ENCODE measurements at places on chromosomes 5 and 9.

GRCh38 chr9:114302727-114303126, 20.2 kb upstream of the ORM1 start:
- DNase-seq: no peak

- no peak for DNase-seq
Measured at GRCh38 chr5:40575411-40575810, 104.3 kb upstream of the PTGER4 start.

GRCh38 chr9:2086116-2086515, 71.0 kb downstream of the SMARCA2 start:
- no peak for DNase-seq

GRCh38 chr5:90529939-90530677, 724 bp upstream of the LYSMD3 start:
- DNase-seq: peak; percentile 39

DNA sequence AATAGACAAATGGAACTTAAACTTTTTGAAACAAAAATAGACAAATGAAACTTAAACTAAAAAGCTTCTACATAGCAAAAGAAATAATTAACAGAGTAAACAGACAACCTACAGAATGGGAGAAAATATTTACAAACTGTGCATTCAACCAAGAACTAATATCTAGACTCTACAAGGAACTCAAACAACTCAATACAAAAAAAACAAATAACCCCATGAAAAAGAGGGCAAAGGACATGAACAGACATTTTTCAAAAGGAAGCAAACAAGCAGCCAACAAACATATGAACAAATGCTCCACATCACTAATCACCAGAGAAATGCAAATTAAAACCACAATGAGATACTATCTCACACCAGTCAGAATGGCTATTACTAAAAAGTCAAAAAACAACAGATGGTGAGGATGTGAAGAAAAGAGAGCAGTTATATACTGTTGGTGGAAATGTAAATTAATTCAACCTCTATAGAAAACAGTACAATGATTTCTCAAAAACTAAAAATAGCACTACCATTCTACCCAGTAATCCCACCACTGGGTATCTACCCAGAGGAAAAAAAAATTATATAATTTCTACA, 170.8 kb upstream of the RGMB start:
- no peak for DNase-seq

DNA sequence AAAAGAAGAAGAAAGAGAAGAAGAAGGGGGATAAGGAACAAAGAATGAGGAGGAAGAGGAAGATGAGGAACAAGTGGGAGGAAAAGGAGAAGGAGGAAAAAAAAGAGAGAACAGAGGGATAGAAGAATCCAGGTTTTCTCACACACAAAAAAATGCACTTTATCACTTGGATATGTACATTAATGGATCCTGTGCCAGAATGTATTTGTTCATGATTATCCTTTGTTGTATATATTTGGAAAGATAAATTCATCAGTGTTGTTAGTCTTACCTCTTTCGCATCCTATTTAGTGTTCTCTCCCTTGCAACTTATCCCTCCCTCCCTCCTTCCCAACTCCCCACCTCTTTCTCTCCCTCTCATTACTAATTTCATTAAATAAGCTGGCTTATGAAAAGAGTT, 298.8 kb downstream of the SLCO4C1 start:
- DNase-seq: no peak

DNA sequence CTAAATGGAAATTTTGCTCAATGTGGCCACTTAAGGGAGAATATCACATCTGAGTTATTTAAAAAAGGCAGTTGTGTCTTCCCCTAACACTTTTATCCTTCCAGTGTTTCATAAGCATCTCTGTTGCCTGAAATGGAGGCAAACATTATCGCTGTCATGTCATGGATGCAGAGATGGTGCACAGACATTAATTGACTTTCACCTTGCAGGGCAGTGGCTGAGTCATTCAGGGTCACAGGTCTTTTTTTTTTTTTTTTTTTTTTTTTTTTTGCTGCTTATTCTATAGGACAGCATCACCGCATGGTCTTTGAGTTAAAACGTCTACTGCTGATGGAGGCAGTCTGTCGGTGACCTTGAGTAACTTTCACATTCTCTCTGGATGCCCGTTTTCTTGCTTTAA, 36.3 kb upstream of the KLF9 start:
- DNase-seq: no peak

DNA sequence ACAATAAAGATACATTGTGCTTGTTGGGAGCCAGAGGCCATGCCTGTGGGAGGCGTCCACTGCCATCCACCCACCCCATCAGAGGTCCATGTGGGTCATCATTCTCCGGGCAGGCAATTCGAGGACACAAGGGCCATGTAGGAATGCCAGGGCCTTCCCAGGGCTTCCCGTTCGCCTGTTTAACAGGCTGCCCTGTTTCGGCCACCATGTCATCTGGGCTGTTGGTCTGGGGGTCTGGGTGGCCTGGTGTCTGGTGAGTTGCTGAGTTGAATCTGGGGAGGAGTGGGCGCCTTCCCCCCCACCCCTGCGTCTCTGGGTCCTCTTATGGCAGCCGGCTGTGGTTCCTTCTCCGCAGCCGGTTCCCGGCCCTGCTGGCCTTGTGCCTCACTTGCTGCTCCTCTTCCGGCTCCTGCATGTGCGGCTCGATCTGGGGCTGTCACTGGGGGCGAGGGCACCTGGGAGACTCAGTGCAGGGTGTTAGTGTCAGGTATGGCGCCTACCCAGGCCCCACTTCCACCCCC, 117.4 kb downstream of the WNK2 start:
- no peak for DNase-seq

DNA sequence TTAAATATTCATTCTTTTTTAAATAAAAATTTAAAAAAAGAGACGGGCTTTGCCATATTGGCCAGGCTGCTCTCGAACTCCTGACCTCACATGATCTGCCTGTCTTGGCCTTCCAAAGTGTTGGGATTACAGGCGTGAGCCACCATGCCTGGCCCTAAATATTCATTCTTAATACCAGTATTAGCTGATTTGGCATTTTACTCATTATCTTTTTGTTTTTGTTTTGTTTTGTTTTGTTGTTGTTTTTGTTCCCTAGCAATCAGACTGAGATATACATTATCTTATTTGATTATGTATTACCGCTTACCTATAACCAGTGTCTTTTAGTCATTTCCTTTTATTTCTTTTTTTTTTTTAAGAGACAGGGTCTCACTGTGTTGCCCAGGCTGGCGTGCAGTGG, 37.9 kb downstream of the RNF44 start:
- no peak for DNase-seq

GRCh38 chr9:7901621-7902020, 102.0 kb upstream of the DMAC1 start:
- DNase-seq: no peak

GRCh38 chr9:133148199-133149129, 15.2 kb downstream of the GBGT1 start:
- no peak for DNase-seq

- peak; percentile 66 for DNase-seq
Measured at GRCh38 chr5:96256795-96257470, 176.1 kb downstream of the PCSK1 start.

DNA sequence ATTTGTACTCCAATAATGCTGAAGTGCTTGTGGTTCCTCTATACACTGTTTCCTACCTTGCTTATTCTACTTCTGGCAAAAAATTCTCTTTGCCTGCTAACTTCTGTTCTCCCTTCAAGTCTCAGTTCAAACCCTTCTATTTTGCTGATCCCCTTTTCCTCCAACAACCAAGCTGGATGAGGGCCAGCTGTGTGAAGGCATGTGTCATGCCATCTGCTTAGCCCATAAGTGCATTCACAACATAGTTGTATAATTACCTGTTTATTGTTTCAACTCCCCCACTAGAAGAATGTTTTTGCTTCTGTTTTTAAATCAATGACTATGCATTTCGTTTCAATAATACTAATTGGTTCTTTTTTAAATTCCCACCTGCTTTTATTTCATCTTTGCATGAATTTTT, 1951.4 kb upstream of the WWC1 start:
- DNase-seq: no peak

DNA sequence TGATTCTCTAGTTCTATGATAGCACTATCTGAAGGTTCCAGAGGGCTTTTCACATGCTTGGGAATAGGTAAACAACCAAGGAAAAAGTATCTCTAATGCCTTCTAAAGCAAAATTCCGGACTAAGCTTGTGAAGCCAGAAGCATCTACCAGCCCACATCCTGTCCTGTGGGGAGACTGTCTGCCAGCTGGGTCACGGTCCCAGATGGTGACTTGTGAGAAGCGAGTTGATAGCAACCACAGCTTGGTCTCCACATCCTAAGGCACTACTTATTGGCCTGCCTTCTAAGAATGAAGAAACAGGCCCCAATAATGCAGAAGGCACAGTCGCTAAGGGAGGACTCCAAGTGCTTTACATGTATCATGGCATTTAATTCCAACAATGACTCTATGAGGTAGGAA, 184.1 kb upstream of the ADRA1B start:
- no peak for DNase-seq

GRCh38 chr9:100063185-100063584, 35.6 kb downstream of the ERP44 start:
- DNase-seq: no peak

DNA sequence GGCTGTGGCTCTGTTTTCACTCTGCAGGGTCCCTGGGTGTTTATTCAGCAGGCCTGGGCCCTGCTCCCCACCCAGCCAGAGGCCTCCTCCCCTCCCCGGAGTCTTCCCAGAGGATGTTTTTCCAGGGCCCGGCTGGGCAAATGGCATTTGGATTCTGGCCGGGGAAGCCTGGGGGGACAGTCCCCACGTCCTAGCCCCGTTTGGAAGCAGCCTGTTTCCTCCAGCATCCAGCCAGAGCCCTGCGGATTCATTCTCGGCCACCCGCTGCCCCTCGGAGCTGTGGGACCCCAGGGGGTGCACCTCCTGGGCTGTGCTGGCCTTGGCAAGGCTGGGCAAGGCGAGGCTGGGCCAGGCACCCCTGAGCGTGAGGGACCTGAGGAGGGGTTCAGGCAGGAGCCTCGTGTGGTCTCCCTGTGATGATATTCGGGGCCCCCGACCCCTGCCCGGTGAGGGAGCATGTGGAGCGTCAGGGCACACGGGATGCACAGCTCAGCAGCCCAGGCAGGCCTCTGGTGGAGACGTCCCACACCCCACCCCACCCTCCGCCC, 48.8 kb upstream of the EGFL7 start:
- no peak for DNase-seq

DNA sequence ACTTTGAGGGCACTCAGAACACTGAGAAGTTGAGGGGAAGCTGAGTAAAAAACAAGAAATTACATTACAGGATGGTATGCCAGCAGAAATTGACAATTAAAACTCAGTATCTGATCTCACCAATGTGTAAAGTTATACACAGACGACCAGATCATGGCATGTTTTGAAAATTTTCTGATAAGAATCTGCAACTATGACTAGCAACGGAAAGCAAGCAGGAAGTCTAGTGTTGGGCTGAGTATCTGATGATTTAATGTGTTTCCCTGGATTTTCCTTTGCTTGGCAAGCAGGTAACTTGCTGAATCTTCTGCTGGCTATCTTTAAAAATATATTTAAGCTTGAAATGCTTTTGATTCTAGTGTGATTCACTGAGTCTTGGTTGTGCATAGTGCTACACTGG, 5.2 kb upstream of the GCNT4 start:
- DNase-seq: no peak

DNA sequence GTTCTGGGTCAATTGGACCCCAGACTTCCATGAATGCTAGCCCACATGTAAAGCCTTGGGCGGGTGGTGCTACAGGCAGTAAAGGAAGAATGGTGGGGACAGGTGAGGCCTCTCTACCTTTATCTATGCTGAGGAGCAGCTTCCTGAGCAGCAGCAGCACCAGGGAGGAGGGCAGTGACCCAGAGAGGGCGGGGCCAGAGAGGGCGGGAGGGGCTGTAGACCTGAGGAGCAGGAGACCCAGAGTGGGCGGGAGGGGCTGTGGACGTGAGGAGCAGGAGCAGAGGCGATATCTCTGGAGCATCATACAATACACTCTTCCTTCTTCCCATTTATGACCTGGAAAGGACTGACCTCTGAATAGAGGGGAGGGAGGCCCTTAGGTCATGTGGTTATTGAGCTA, 165.9 kb downstream of the MTRR start:
- DNase-seq: no peak

DNA sequence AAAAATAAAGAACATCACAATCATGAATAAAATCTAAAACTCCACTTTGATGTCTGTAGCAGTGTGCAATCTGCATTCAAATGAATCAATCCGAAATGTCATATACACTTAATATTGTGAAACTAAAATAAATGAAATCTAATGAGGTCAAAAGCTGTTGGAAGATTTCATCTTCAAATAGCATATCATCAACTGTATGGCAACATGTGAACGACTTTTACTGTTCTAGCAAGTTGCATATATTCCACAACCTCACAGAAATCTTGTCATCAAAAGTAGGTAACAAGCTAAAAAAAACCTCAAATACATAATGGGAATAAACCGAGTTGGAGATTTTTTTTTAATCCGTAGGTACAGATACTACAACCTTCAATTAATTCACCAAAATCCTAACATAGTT, 1.2 kb downstream of the PTBP3 start:
- no peak for DNase-seq

DNA sequence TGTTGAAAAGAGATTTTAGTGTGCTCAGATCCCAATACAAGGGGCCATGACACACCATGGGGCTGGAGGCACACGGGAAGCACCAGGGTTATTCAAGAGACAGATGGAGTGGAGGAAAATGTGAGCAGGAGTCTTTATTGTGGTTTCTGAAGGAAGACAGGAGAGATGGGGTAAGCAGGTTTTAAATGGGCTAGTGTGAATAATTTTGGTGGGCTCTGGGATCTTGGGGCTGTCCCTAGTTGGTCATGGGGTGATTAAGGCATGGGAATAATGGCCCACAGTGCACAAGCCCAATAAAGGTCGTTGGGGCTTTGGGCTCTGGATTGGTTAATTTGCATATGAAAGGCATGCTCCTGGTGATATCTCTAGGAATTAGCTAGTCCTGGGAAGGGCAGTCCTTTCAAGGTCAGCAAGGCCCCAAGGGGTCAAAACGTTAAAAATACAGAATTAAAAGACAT, 3.6 kb upstream of the SCGB3A2 start:
- DNase-seq: no peak

- no peak for DNase-seq
Measured at GRCh38 chr5:146560205-146560812, 44.3 kb upstream of the GPR151 start.

- DNase-seq: no peak
Measured at GRCh38 chr5:5287419-5287818, 135.1 kb upstream of the ICE1 start.

GRCh38 chr5:77117161-77117560, 30.1 kb upstream of the ZBED3 start:
- no peak for DNase-seq
